ENCODE measurements at places on chromosomes 1 and 21. TPM values are rescaled to one million over a fixed set of nuclear protein-coding genes. Genes with fewer than 3 reads are reported as not detected.

GRCh38 chr1:25774921-25775771, 24.8 kb upstream of the SELENON start:
- no peaks in the 10 kb centered on the region for H3K27me3 ChIP-seq
- DNase-seq = no peak
- H3K27ac ChIP-seq = no peak overlapping the region
- H3K4me3 ChIP-seq = no peak overlapping the region
- H3K36me3 ChIP-seq = no peaks in the 10 kb centered on the region

- peaks cover 7% of the 10 kb centered on the region for H3K4me1 ChIP-seq
- no peak for DNase-seq
- H3K36me3 ChIP-seq = no peaks in the 10 kb centered on the region
These were observed 25.5 kb upstream of the CFAP126 start for GRCh38 chr1:161393151-161393550.

- no peaks in the 10 kb centered on the region for H3K36me3 ChIP-seq
- no peak overlapping the region for H3K4me3 ChIP-seq
- no peak overlapping the region for H3K27ac ChIP-seq
- DNase-seq = no peak
- no peaks in the 10 kb centered on the region for H3K4me1 ChIP-seq
- no peaks in the 10 kb centered on the region for H3K27me3 ChIP-seq
These were observed 135.4 kb upstream of the ATP1B1 start for GRCh38 chr1:168970926-168971659.

The SLC6A9 gene
- total RNA-seq = 45.2 TPM

GRCh38 chr21:32475162-32475812, 62.8 kb downstream of the EVA1C start:
- H3K27ac ChIP-seq = no peak overlapping the region
- no peaks in the 10 kb centered on the region for H3K36me3 ChIP-seq
- peaks cover 22% of the 10 kb centered on the region for H3K4me1 ChIP-seq
- H3K4me3 ChIP-seq = no peak overlapping the region
- H3K27me3 ChIP-seq = no peaks in the 10 kb centered on the region

GRCh38 chr1:186540521-186540920, 79.6 kb upstream of the PDC start:
- H3K27ac ChIP-seq = no peak overlapping the region
- no peaks in the 10 kb centered on the region for H3K36me3 ChIP-seq

- no peak overlapping the region for H3K27ac ChIP-seq
- no peaks in the 10 kb centered on the region for H3K27me3 ChIP-seq
- H3K4me3 ChIP-seq = no peak overlapping the region
- DNase-seq = no peak
These were observed 11.1 kb downstream of the RNU1-2 start for GRCh38 chr1:16906873-16907272.

- H3K36me3 ChIP-seq = peaks cover 14% of the 10 kb centered on the region
- peaks cover 41% of the 10 kb centered on the region for H3K4me1 ChIP-seq
- no peaks in the 10 kb centered on the region for H3K27me3 ChIP-seq
- DNase-seq = peak; percentile 67
These were observed 19.5 kb downstream of the MAP3K7CL start for GRCh38 chr21:29149808-29150425.

The PIGR gene
- not detected for total RNA-seq

The ST6GALNAC5 gene
- total RNA-seq = 0.19 TPM

DNA sequence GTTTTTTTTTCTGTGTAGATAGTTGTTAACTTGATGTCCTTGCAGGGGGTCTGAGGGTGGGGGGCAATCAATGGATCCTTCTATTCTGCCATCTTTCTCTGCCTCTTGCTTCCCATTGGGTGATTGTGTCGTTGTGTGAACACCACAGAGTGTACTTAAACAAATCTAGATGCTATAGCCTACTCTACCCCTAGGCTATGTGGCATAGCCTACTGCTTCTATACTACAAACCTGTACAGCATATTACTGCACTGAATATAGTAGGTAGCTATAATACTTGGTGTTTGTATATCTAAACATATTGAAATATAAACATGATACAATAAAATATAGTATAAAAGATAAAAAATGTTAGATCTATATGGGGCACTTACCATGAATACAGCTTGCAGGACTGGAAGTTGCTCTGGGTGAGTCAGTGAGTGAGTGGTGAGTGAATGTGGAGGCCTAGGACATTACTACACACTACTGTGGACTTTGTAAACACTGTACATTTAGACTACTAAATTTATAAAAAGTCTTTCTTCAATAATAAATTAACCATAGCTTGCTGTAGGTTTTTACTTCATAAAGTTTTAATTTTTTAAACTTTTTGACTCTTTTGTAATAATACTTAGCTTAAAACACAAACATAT, 105.4 kb downstream of the CENPF start:
- no peak overlapping the region for H3K4me3 ChIP-seq
- H3K4me1 ChIP-seq = no peaks in the 10 kb centered on the region
- H3K36me3 ChIP-seq = no peaks in the 10 kb centered on the region
- H3K27ac ChIP-seq = no peak overlapping the region

The RXRG gene
- not detected for total RNA-seq

GRCh38 chr1:238690415-238690814, 696.0 kb upstream of the CHRM3 start:
- H3K4me3 ChIP-seq = no peak overlapping the region
- H3K4me1 ChIP-seq = no peaks in the 10 kb centered on the region
- no peaks in the 10 kb centered on the region for H3K27me3 ChIP-seq
- H3K36me3 ChIP-seq = no peaks in the 10 kb centered on the region

The FAM72C gene
- 0.61 TPM for total RNA-seq

GRCh38 chr1:201457508-201457960, 11.5 kb downstream of the PHLDA3 start:
- peaks cover 72% of the 10 kb centered on the region for H3K4me1 ChIP-seq
- H3K4me3 ChIP-seq = peak overlapping the region; percentile 1
- H3K27me3 ChIP-seq = no peaks in the 10 kb centered on the region
- DNase-seq = peak; percentile 51
- H3K36me3 ChIP-seq = no peaks in the 10 kb centered on the region

The CA6 gene
- not detected for total RNA-seq

GRCh38 chr1:81876901-81877733, 76.4 kb downstream of the ADGRL2 start:
- H3K36me3 ChIP-seq = no peaks in the 10 kb centered on the region
- DNase-seq = peak; percentile 64
- no peaks in the 10 kb centered on the region for H3K27me3 ChIP-seq
- H3K27ac ChIP-seq = peak overlapping the region; percentile 7
- peaks cover 18% of the 10 kb centered on the region for H3K4me1 ChIP-seq
- H3K4me3 ChIP-seq = no peak overlapping the region

Data from astrocyte (in vitro differentiated cells and primary cell).